ENCODE measurements at places on chromosomes 2 and 18. TPM values are rescaled to one million over a fixed set of nuclear protein-coding genes. Genes with fewer than 3 reads are reported as not detected.

DNA sequence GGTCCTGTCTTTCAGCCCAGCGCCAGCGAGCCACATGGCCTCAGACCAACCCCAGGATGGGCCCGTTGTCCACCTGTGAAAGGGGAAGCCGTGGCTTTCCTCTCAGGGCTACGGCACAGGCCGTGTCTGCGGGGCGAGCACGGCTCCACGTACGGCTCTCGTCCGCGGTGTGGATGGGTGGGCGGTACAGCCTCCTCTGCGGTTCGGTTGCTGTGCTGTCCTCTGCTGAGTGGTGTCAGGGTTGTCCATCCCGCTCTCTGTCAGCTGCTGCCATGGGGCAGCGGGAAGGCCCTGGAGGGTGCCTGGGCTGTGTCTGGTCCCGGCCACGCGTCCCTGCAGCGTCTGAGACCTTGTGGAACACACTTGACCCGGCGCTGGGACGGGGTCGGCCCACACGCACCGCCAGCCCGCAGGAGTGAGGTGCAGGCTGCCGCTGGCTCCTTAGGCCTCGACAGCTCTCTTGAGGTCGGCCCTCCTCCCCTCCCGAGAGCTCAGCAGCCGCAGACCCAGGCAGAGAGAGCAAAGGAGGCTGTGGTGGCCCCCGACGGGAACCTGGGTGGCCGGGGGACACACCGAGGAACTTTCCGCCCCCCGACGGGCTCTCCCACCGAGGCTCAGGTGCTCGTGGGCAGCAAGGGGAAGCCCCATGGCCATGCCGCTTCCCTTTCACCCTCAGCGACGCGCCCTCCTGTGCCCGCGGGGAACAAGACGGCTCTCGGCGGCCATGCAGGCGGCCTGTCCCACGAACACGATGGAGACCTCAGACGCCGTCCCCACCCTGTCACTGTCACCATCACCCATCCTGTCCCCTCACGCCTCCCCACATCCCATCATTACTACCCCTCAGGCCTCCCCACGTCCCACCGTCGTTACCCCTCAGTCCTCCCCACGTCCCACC is 128.7 kb downstream of the NFATC1 start:
- peak; percentile 50 for DNase-seq

DNA sequence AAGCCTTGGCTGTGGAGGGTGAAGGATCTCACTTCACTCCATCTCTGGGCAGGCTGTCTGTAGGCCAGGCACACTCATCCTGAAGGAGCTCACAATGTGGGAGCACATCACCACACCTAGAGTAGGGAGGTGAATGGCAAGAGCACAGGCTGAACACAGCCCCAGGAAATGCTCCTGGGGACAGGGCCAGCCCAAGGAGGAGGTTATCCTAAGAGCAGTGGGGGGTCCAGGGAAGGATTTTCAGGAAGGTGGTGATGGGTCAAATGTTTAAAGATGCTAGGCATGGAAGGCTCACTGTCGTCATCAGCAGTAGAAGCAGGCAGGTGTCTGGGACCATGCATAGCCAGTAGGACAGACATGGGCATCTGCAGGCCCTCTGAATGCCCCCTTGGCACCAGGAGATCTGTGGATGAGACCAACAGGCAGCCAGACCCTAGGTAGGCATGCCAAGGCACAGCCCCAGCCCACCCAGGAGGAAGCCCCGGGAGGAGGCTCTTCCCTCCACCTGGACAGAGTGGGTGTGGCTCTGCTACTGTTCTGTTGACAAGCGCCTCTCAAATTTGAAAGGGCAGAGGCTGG is 91.7 kb upstream of the RAB6C start:
- no peak for DNase-seq

DNA sequence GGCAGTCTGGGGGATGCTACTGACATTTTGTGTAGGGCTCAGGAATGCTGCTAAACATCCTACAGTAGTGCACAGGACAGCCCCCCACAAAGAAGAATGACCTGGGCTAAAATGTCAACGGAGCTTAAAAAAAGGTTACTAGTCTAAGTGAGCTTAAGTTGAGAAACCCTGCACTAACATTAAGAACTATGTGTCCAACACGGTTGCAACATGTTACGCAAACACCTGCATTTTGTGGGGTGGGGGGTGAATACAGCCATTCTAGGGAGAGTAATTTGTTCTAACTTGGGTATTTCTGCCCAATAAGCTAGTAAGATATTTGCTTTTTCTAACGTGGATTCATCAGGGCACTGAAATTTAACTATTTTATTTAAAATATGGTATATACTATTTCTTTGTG is 57.9 kb downstream of the SLC8A1 start:
- DNase-seq = no peak

DNA sequence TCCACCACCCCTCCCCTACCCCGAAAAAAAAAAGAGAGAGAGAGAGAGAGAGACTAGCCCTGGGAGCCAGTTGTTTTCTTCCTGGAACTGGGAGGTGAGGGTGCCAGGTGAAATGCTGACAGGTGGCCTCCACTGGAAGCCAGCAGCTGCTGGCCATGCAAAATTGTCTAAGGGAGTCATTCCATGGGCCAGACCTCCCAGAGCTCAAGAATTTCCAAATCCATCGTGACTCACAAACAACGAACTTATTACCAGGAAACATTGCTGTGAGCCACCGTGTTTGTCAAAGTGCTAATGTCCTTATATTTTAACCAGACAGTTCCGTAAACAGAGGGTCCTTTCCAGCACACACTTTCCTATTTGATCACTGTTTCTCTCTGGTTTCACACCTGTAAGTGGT is 68.5 kb upstream of the PID1 start:
- DNase-seq = no peak

GRCh38 chr2:7109533-7109885 is 192.3 kb downstream of the RNF144A start:
- no peak for DNase-seq

DNA sequence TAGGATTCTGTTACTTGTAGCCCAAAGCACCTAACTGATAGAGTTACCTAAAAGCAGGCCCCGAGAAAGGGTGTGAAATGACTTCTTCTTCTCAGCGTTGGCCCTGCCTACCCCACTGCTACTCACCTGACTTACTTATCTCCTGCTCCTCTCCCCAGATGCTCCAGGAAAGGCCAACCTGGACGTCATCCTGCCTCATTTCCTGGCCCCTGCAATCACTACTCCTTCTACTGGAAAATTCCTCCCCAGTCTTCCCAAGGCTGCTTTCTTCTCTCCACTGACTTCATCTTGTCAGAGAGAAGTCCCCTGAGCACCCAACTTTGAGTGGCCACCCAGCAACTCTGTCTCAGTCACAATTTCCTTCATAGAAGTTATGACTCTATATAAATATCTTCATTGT is 63.4 kb upstream of the KLF7 start:
- DNase-seq = no peak

DNA sequence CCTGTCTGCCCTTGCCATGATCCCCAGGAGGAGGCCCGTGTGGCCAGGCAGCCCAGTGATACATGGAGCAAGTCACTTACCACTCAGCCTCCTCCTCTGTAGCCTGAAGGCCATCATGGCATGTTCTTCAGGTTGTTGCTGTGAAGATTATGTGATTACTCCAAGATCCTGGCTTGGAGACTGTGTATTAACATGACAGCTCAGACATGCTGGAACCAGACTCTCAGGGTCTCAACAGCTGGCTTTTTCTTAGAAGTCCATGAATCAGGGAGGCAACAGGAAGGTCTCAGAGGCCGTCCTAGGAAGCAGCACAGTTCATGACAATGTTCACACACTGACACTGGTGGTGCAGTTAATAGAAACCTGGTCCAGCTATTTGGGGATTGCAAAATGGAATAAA is 158.6 kb upstream of the TWIST2 start:
- no peak for DNase-seq

DNA sequence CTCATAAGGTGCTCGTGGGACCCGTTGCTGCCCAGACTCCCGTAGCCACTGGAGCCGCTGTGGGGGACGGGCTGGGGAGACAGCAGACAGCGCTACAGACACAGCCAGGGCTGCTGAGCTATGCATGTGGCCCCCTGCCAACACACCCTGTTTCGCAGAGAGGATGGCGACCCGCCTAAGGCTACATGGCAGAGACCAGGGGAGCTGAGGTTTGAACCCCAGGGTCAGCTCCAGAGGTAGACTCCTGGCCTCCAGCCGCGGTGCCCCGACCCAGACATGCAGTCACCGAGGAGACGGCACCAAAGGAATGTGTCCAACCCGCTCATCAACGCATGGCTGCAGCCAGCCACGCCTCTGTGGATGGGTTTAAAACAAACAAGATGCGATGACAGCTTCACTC is 21.0 kb upstream of the HES6 start:
- no peak for DNase-seq

DNA sequence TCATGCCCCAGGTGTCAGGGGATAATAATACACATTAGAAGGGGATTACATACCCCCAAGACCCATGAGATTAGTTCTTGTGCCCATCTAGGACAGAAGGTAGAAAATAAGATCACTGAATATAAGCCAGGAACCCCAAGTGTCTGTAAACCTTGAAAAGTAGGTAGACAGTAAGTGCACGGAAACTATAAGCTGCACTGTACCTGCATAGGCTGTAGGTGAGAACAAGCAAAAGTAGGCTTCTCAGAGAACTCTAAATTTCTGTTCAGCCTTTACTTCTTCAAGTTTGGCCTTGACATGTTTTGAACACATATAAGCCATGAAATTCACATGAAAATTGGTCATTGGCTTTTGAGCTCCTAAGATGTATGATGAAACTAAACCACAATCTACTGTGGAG is 113.0 kb upstream of the FSIP2 start:
- DNase-seq = no peak

- DNase-seq = no peak
Observed at GRCh38 chr2:67792681-67793091, 270.1 kb downstream of the C1D start.

C1QL2 gene
- not detected for total RNA-seq

CYBRD1 gene
- total RNA-seq = 1.9 TPM

RASGRP3 gene
- 2.8 TPM for total RNA-seq

AQP4 gene
- not detected for total RNA-seq

LCT gene
- total RNA-seq = 0.11 TPM

CIDEA gene
- total RNA-seq = not detected
